Calu3 (cell line): ENCODE measurements at places on chromosomes 13 and 19. TPM values are rescaled to one million over a fixed set of nuclear protein-coding genes. Genes with fewer than 3 reads are reported as not detected.

ERICH6B gene
- not detected in 2 replicates for total RNA-seq

PPP1R13L gene
- total RNA-seq, result 98.4 and 135 TPM in 2 replicates

- peaks cover 60% of the 10 kb centered on the region for H3K36me3 ChIP-seq
- H3K27ac ChIP-seq, result peak within 1 kb of the TSS; percentile 96
- DNase-seq, result peak; percentile 83
These were observed at the start of gene FXYD5 for GRCh38 chr19:35154525-35155406. TSS of gene FXYD5 (plus strand) at chr19:35154735. CDS start at chr19:35155551, 816 bp downstream.

- no peaks in the 10 kb centered on the region for H3K27me3 ChIP-seq
- no peaks in the 10 kb centered on the region for H3K4me1 ChIP-seq
- peak overlapping the region; percentile 61 for H3K27ac ChIP-seq
- peaks cover 22% of the 10 kb centered on the region for H3K36me3 ChIP-seq
- H3K4me3 ChIP-seq, result peak overlapping the region; percentile 93
These were observed 811 bp downstream of the ARMC6 start for GRCh38 chr19:19034204-19034624.

- H3K4me3 ChIP-seq, result no peak overlapping the region
- no peaks in the 10 kb centered on the region for H3K27me3 ChIP-seq
- no peaks in the 10 kb centered on the region for H3K36me3 ChIP-seq
- no peak overlapping the region for H3K27ac ChIP-seq
- DNase-seq, result peak; percentile 1
These were observed 52.0 kb downstream of the TDRD3 start for GRCh38 chr13:60448907-60449510.

B3GLCT gene
- total RNA-seq, result 5.1 and 5.8 TPM in 2 replicates

BICRA gene
- 24.4 TPM in 2 replicates for total RNA-seq

CCDC70 gene
- total RNA-seq, result not detected in 2 replicates

DNA sequence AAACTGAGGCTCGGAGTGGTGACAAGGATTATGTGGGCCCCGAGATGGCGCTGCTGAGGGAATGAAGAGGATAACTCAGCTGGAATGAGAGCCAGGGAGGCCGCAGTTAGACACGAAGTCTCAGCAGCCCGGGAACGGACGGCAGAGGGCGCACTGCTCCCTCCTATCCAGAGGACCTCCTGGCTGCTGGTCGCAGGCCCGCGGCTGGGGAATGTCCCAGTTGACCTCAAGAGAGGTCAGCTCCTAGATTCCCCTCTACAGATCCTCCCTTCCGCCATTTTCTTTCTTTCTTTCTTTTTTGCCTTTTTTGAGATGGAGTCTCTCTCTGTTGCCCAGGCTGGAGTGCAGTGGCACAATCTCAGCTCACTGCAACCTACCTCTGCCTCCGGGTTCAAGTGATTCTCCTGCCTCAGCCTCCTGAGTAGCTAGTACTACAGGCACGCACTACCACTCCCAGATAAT is 24.1 kb upstream of the ASPDH start:
- no peak overlapping the region for H3K4me3 ChIP-seq
- peaks cover 31% of the 10 kb centered on the region for H3K27me3 ChIP-seq
- DNase-seq, result peak; percentile 92
- no peak overlapping the region for H3K27ac ChIP-seq

RGS9BP gene
- total RNA-seq, result 0.28 and 0.71 TPM in 2 replicates

CLDND2 gene
- total RNA-seq, result 1.1 and 1.2 TPM in 2 replicates

TTC9B gene
- total RNA-seq, result not detected in 2 replicates

GRCh38 chr13:20738616-20739015 is 35.1 kb downstream of the IL17D start:
- no peak overlapping the region for H3K27ac ChIP-seq
- H3K4me3 ChIP-seq, result no peak overlapping the region
- H3K36me3 ChIP-seq, result no peaks in the 10 kb centered on the region

DNA sequence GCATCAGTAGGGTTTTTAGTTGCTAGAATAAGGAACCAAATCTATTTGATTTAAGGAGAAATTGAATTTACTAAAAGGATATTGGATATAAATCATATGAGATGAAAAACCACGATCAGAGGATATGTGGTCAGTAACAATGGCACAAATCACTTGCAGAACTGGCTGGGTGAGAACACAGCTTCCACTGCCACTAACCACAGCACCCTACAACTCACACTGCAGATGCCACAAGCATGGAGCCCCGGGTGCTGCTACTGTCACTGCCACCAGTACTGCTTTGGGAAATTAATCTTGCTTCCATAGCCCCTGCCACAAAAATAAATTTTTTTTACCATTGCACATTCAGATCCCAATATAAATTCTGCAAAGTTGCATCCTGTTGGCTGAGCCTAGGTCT is 40.6 kb upstream of the KLF12 start:
- H3K4me3 ChIP-seq, result no peak overlapping the region
- no peaks in the 10 kb centered on the region for H3K36me3 ChIP-seq
- H3K27me3 ChIP-seq, result no peaks in the 10 kb centered on the region
- no peak for DNase-seq
- no peak overlapping the region for H3K27ac ChIP-seq
- no peaks in the 10 kb centered on the region for H3K4me1 ChIP-seq

- no peak overlapping the region for H3K4me3 ChIP-seq
- H3K27me3 ChIP-seq, result peaks cover 31% of the 10 kb centered on the region
These were observed 47.5 kb downstream of the CPAMD8 start for GRCh38 chr19:16978839-16979802.

GRCh38 chr13:93146584-93147297 is 79.9 kb upstream of the GPC6 start:
- H3K4me3 ChIP-seq, result no peak overlapping the region
- no peaks in the 10 kb centered on the region for H3K36me3 ChIP-seq
- no peak for DNase-seq
- H3K27me3 ChIP-seq, result no peaks in the 10 kb centered on the region

- H3K4me3 ChIP-seq, result no peak overlapping the region
- H3K27ac ChIP-seq, result peak overlapping the region; percentile 42
These were observed 13.3 kb downstream of the ZDHHC20 start for GRCh38 chr13:21445759-21446158.

GRCh38 chr13:98495627-98496478 is 81.1 kb downstream of the STK24 start:
- H3K36me3 ChIP-seq, result no peaks in the 10 kb centered on the region
- no peak overlapping the region for H3K4me3 ChIP-seq
- no peak overlapping the region for H3K27ac ChIP-seq
- no peaks in the 10 kb centered on the region for H3K27me3 ChIP-seq
